ENCODE measurements at places on chromosomes 6 and 20. TPM values are rescaled to one million over a fixed set of nuclear protein-coding genes. Genes with fewer than 3 reads are reported as not detected.

The TRIM15 gene
- not detected for total RNA-seq

The SAPCD1 gene
- 0.72 TPM for total RNA-seq

The HLA-F gene
- 28.4 TPM for total RNA-seq

The CD24 gene
- total RNA-seq, result 0.66 TPM

The KIF25 gene
- total RNA-seq, result 0.33 TPM

The SIRPD gene
- not detected for total RNA-seq

The CAP2 gene
- 150 TPM for total RNA-seq

The ZSCAN12 gene
- total RNA-seq, result 3.3 TPM

The SLC12A5 gene
- total RNA-seq, result 0.87 TPM

The HRH3 gene
- not detected for total RNA-seq

The RBM24 gene
- total RNA-seq, result 213 TPM

The SLA2 gene
- total RNA-seq, result 0.21 TPM

- no peaks in the 10 kb centered on the region for H3K36me3 ChIP-seq
- H3K4me3 ChIP-seq, result no peak overlapping the region
- DNase-seq, result no peak
- no peaks in the 10 kb centered on the region for H3K27me3 ChIP-seq
- H3K27ac ChIP-seq, result no peak overlapping the region
Observed at GRCh38 chr6:48032151-48032550, 78.8 kb downstream of the PTCHD4 start.

GRCh38 chr20:17625246-17626051 is 55.6 kb downstream of the DSTN start:
- H3K27ac ChIP-seq, result no peak overlapping the region
- H3K36me3 ChIP-seq, result peaks cover 3% of the 10 kb centered on the region
- no peak for DNase-seq
- peaks cover 12% of the 10 kb centered on the region for H3K4me1 ChIP-seq
- H3K27me3 ChIP-seq, result no peaks in the 10 kb centered on the region

DNA sequence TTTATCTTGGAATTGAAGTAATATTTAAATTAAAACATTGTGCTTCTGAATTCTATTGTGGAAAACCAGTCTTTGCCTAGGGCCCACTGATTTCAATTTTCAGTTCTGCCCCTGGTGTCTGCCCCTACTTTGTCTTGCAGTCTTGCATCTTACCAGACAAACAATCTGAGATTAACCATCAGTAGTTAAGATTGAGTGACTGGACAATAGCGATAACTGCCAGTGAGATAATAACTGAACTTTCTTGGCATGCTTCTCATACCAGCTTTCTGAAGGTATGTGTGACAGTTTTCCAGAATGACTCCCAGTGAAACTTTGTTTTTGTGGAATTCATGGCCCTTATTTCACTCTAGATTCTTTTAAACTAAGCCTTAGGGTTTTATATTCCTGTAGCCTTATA is 53.5 kb downstream of the KCNQ5 start:
- no peaks in the 10 kb centered on the region for H3K27me3 ChIP-seq
- H3K4me1 ChIP-seq, result no peaks in the 10 kb centered on the region
- H3K27ac ChIP-seq, result no peak overlapping the region
- no peak overlapping the region for H3K4me3 ChIP-seq
- no peaks in the 10 kb centered on the region for H3K36me3 ChIP-seq

DNA sequence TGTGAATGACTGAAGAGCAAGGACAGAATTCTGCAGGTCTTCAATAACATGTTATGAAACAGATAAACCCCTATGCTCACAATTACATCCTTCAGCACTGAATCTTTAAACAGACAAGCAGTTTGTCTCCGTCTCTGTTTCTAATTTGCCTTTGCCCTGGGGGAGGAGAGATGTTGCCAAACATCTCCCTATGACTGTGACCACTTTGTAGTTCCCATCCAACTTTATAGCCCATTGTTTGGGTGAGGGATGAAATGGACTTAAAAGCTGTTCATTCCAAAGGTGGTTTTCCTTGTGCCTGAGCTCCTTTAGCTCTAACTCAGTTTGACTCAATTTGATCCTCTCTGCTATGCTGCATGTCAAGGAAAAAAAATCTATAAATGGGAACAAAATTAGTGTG is 19.5 kb upstream of the ADTRP start:
- H3K27me3 ChIP-seq, result no peaks in the 10 kb centered on the region
- no peak overlapping the region for H3K4me3 ChIP-seq
- no peaks in the 10 kb centered on the region for H3K36me3 ChIP-seq

- no peak for DNase-seq
- no peaks in the 10 kb centered on the region for H3K4me1 ChIP-seq
- no peaks in the 10 kb centered on the region for H3K27me3 ChIP-seq
Observed at GRCh38 chr6:93373445-93373844, 45.9 kb downstream of the EPHA7 start.

DNA sequence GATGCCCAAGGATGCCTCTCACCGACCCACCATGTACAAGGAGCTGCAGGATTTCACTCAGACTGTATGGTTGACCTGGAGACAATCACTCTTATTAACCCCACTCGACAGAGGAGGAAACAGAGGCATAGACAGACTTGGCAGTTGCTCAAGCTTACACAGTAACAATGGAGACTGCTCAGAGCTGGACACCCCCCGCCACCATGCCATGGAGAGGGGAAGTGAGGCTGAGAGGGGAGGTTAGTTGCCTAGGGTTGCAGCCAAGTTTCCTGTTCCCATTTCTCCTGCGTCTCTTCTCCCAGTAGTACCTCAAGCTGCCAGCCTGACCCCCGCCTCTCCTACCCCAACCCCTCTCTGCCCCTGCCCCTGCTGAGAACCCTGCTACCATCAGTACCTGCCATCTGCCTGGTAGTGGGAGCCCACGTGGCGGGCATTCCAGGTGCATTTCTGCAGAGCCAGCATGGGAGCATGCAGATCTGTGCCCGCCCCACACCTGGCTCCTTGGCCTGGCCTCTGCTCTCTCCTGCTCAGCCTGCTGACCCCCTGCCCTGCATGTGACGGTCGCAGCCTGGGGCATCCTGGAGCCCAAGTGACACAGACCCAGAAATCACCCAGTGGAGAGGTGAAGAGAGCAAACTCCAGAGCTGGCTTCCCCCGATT is 157.7 kb downstream of the PREX1 start:
- no peaks in the 10 kb centered on the region for H3K36me3 ChIP-seq
- no peaks in the 10 kb centered on the region for H3K27me3 ChIP-seq
- H3K27ac ChIP-seq, result no peak overlapping the region
- DNase-seq, result no peak
- H3K4me1 ChIP-seq, result no peaks in the 10 kb centered on the region
- no peak overlapping the region for H3K4me3 ChIP-seq

DNA sequence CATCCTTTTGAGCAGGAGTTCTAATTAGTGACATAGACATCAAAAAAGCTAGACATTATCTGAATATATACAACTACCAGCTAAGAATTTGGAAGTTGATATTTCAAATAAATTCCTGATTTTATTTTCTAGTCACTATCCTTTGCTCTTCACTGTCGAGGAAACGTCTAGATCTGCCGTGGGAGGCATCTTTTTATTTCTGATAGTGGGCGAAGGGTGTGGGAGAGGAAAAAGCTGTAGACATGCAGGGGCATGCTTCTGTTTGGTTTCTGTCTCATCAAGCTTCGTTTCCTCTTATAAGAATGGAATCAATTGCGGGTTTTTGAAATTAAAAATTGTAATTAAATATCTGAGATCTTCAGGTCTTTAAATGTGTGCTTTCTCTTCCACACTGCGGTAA is 16.2 kb upstream of the C6orf118 start:
- no peak for DNase-seq
- H3K4me1 ChIP-seq, result no peaks in the 10 kb centered on the region
- no peak overlapping the region for H3K4me3 ChIP-seq
- H3K27me3 ChIP-seq, result no peaks in the 10 kb centered on the region
- no peaks in the 10 kb centered on the region for H3K36me3 ChIP-seq
- no peak overlapping the region for H3K27ac ChIP-seq

GRCh38 chr6:73460056-73460455 is 1.5 kb upstream of the MTO1 start:
- H3K36me3 ChIP-seq, result peaks cover 13% of the 10 kb centered on the region
- H3K4me1 ChIP-seq, result peaks cover 26% of the 10 kb centered on the region
- no peak overlapping the region for H3K4me3 ChIP-seq
- H3K27me3 ChIP-seq, result no peaks in the 10 kb centered on the region

GRCh38 chr6:117674503-117674902 is 766 bp upstream of the NUS1 start:
- no peak for DNase-seq
- H3K4me1 ChIP-seq, result no peaks in the 10 kb centered on the region
- no peaks in the 10 kb centered on the region for H3K27me3 ChIP-seq

DNA sequence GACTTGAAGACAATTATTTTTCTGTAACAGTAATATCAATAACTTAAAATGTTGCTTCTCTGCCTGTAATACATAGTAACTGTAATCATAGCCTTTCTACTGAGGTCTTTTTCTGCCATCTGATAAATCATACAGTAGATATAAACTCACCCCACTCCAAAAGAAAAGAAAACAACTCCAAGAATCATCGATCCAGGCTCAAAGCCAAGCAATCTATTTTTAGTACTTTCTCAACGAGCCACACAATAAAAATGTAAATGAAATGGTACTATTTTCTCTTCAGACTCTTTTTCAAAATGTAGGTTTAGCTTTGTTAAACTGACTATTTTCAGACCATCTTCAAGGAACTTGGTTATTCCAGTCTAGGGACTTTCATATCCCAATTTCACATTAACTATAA is 493.3 kb downstream of the ADGRB3 start:
- no peaks in the 10 kb centered on the region for H3K36me3 ChIP-seq
- no peak for DNase-seq
- no peak overlapping the region for H3K4me3 ChIP-seq
- H3K27ac ChIP-seq, result no peak overlapping the region

DNA sequence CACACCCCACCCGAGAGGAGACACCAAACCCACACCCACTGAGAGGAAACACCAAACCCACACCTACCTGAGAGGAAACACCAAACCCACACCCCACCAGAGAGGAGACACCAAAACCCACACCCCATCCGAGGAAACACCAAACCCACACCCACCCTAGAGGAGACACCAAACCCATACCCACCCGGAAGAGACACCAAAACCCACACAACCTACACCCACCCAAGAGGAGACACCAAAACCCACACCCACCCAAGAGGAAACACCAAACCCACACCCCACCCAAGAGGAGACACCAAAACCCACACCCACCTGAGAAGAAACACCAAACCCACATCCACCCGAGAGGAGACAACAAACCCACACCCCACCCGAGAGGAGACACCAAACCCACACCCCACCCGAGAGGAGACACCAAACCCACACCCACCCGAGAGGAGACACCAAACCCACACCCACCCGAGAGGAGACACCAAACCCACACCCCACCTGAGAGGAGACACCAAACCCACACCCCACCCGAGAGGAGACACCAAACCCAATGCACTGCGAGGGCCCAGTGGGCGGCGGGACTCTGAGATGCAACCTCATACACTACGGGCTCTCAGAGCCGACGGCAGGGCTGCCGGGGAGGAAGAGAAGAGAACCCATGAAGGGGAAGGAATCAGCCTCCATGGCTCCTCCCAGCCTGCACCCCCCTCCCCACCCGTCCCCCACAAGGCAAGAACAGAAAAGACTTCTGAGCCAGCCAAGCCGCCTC is 83.3 kb downstream of the TAF4 start:
- no peak overlapping the region for H3K4me3 ChIP-seq
- H3K27me3 ChIP-seq, result no peaks in the 10 kb centered on the region
- H3K36me3 ChIP-seq, result peaks cover 30% of the 10 kb centered on the region
- no peaks in the 10 kb centered on the region for H3K4me1 ChIP-seq
- no peak for DNase-seq

GRCh38 chr6:136546331-136546730 is 3.9 kb downstream of the MAP7 start:
- no peaks in the 10 kb centered on the region for H3K36me3 ChIP-seq
- DNase-seq, result no peak
- peaks cover 26% of the 10 kb centered on the region for H3K27me3 ChIP-seq
- H3K4me1 ChIP-seq, result peaks cover 12% of the 10 kb centered on the region

GRCh38 chr20:48295966-48296421 is 510.7 kb upstream of the SULF2 start:
- no peak overlapping the region for H3K4me3 ChIP-seq
- H3K27me3 ChIP-seq, result no peaks in the 10 kb centered on the region
- DNase-seq, result no peak
- no peak overlapping the region for H3K27ac ChIP-seq
- peaks cover 8% of the 10 kb centered on the region for H3K4me1 ChIP-seq
- no peaks in the 10 kb centered on the region for H3K36me3 ChIP-seq

DNA sequence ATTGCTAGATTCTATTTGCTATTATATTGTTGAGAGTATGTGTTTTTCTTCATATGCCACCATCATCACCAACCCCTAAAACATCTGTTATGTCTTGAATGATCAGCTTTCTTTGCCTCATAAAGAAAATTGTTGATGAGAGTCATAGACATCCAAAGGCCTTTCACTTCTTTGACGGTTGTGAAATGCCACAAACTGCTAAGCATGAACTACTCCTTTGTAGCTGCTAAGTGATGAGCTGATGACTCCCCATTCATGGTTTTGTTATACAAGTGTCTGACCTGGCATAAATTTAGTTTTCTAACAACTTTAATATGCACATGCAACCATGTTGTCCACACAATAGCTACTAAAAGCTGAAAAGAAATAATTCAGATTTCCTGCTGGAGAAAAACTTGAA is 684 bp upstream of the MED23 start:
- H3K4me3 ChIP-seq, result peak overlapping the region; percentile 66
- peaks cover 20% of the 10 kb centered on the region for H3K4me1 ChIP-seq
- no peaks in the 10 kb centered on the region for H3K27me3 ChIP-seq
- H3K27ac ChIP-seq, result peak overlapping the region; percentile 76

- peaks cover 37% of the 10 kb centered on the region for H3K4me1 ChIP-seq
- H3K4me3 ChIP-seq, result no peak overlapping the region
- no peaks in the 10 kb centered on the region for H3K36me3 ChIP-seq
Observed at GRCh38 chr6:163956571-163957407, 542.3 kb downstream of the QKI start.
